ENCODE measurements at places on chromosomes 11 and 22. TPM values are rescaled to one million over a fixed set of nuclear protein-coding genes. Genes with fewer than 3 reads are reported as not detected.

Gene OR52A1
- not detected for total RNA-seq

Gene OR8A1
- not detected for total RNA-seq

Gene HPX
- total RNA-seq, result not detected

Gene TMEM86A
- 0.26 TPM for total RNA-seq

Gene SLC22A9
- not detected for total RNA-seq

Gene PGA5
- total RNA-seq, result not detected

Gene BTG4
- not detected for total RNA-seq

Gene BRD1
- total RNA-seq, result 44.3 TPM

Gene F2
- not detected for total RNA-seq

Gene ISX
- total RNA-seq, result not detected

Gene DAGLA
- total RNA-seq, result 0.05 TPM

Gene SLCO2B1
- not detected for total RNA-seq

Gene MRGPRE
- total RNA-seq, result not detected

Gene MMP27
- not detected for total RNA-seq

GRCh38 chr11:90176069-90176468, 41.6 kb downstream of the NAALAD2 start:
- H3K27me3 ChIP-seq, result peaks cover 13% of the 10 kb centered on the region
- no peak overlapping the region for H3K4me3 ChIP-seq
- H3K27ac ChIP-seq, result no peak overlapping the region

- no peak overlapping the region for H3K27ac ChIP-seq
- no peaks in the 10 kb centered on the region for H3K27me3 ChIP-seq
- no peaks in the 10 kb centered on the region for H3K36me3 ChIP-seq
- no peak for DNase-seq
- no peaks in the 10 kb centered on the region for H3K4me1 ChIP-seq
Measured at GRCh38 chr11:24900960-24901549, 404.2 kb downstream of the LUZP2 start.

- no peak overlapping the region for H3K4me3 ChIP-seq
- no peak for DNase-seq
- peaks cover 3% of the 10 kb centered on the region for H3K4me1 ChIP-seq
Measured at GRCh38 chr11:86483940-86484794, 109.5 kb downstream of the CCDC81 start.

DNA sequence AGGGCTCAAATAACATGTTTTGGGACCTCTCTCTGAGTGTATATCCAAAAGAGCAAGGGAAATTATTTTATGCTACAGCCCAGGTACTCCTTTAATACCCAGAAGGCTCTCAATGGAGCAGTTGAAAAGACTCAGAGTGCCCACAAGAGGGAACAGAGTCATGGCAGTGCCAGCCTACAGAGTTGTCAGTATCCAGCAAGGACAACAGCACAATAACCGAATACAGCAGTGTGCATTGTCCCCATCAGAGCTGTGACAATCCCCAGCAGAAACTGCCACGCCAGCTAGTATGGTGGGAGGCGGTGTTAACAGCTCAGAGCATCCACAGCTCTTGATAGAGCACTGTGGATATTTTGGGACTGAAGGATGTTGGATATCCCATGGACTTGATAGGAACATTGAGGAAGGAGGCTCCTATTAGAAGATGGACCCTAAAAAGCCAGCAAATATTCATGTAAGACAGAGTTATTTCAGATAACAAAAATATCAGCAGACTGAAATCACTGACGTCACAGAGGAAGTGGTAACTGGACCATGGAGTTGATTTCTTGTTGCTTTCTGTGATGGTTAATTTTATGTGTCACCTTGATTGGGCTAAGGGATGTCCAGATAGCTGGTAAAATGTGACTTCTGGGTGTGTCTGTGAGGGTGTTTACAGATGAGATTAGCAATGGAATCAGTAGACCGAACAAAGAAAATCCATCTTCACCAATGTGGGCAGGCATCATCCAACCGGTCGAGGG, 17.7 kb upstream of the PAFAH1B2 start:
- H3K4me1 ChIP-seq, result no peaks in the 10 kb centered on the region
- peaks cover 33% of the 10 kb centered on the region for H3K27me3 ChIP-seq
- no peak for DNase-seq
- H3K4me3 ChIP-seq, result no peak overlapping the region

- DNase-seq, result no peak
- H3K27ac ChIP-seq, result no peak overlapping the region
- H3K36me3 ChIP-seq, result no peaks in the 10 kb centered on the region
- peaks cover 2% of the 10 kb centered on the region for H3K4me1 ChIP-seq
- no peak overlapping the region for H3K4me3 ChIP-seq
Measured at GRCh38 chr11:110991661-110992355, 253.7 kb upstream of the POU2AF2 start.

GRCh38 chr22:49772692-49773091, 55.0 kb downstream of the BRD1 start:
- H3K27me3 ChIP-seq, result no peaks in the 10 kb centered on the region
- DNase-seq, result no peak
- no peak overlapping the region for H3K4me3 ChIP-seq
- peak overlapping the region; percentile 39 for H3K27ac ChIP-seq
- peaks cover 31% of the 10 kb centered on the region for H3K4me1 ChIP-seq

GRCh38 chr11:3735827-3736226, 61.5 kb downstream of the NUP98 start:
- no peak for DNase-seq
- peaks cover 71% of the 10 kb centered on the region for H3K36me3 ChIP-seq
- no peaks in the 10 kb centered on the region for H3K4me1 ChIP-seq

- DNase-seq, result no peak
- peaks cover 32% of the 10 kb centered on the region for H3K27me3 ChIP-seq
- no peak overlapping the region for H3K4me3 ChIP-seq
- no peaks in the 10 kb centered on the region for H3K36me3 ChIP-seq
Measured at GRCh38 chr22:39815932-39816331, 77.6 kb downstream of the ENTHD1 start.

DNA sequence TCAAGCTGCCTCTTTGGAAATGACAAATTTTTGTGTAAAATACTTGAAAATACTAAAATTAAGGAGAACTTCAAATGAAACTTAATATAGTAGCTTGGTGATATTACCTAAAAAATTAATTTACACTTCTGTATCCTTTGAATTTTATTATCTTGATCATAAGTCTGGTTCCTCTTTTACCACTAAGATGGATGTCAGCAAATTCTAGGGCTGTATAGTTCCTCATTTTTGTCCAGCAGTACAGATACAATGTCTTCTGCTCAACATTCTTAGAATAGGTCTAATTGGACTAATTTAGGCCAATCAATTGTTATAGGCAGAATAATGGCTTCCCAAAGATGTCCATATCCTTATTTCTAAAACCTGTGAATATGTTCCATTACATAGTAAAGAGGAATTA, 1298.0 kb upstream of the RAG2 start:
- no peaks in the 10 kb centered on the region for H3K36me3 ChIP-seq
- DNase-seq, result no peak
- no peaks in the 10 kb centered on the region for H3K4me1 ChIP-seq
- H3K27ac ChIP-seq, result no peak overlapping the region
- no peak overlapping the region for H3K4me3 ChIP-seq

DNA sequence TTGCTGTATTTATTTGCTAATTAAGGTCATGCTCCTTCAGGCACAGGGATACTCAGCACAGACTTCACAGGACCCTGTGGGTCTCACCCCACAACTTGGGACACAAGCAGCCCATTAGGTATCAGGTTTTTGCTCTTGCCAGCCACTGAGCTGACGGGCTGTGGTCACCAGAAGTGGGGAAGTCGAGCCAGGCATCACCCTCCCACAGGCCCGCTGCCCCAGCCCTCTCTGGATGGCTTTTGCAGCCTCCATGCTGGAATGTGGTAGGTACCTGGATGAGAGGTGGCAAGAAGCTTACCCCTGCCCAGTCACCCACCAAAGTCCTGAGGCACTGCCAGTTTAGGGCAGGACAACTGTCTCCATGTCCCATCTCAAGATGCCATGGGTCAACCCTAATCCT, 88.4 kb downstream of the PAX6 start:
- peaks cover 5% of the 10 kb centered on the region for H3K4me1 ChIP-seq
- H3K27ac ChIP-seq, result no peak overlapping the region
- H3K4me3 ChIP-seq, result no peak overlapping the region
- H3K36me3 ChIP-seq, result no peaks in the 10 kb centered on the region

DNA sequence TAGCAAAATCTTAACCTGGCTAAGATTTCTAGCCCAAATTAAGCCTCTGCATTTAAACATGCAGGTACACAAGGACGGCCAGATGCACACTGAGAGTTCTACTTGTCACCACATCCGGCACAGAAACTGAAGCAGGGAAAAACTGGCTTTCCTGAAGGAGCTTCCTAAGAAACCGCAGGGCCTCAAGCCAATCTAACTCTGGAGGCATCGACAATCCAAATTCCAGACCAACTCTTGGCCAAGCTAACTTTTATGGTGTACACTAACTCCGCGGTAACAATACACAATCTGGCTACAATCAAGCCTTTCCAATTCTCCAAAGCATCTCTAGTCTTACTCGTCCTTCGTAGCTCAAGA, 1.2 kb downstream of the MSANTD2 start:
- H3K27ac ChIP-seq, result peak overlapping the region; percentile 93
- H3K27me3 ChIP-seq, result peaks cover 9% of the 10 kb centered on the region
- H3K4me3 ChIP-seq, result peak overlapping the region; percentile 85
- H3K36me3 ChIP-seq, result peaks cover 6% of the 10 kb centered on the region

DNA sequence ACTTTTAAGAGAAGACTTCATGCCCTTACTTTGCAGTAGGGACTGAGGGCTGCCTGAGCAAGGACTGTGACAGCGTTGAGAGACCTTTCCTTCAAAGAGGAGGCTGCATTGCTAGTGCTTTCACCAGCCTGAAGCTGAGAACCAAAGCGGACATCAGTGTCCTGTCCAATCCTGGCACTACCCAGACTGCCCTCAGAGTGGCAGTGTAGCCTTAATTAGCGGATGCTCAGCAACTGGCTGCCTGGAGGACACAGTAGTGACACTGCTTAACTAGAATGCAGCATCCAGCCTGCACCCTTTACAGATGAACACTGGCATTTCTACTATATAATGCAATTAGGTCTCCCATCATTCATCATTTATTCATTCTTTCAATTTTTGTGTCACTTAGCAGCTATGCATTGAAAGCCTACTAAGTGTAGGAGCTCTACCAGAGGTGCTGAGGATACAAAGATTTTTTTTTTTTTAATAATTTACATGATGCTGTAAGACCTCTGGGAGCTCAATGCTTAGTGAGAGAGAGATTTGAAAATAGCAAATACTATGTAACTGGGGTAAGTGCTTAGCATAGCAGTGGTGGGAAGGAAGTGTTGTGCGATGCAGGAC, 36.9 kb upstream of the SLC36A4 start:
- H3K4me1 ChIP-seq, result no peaks in the 10 kb centered on the region
- H3K36me3 ChIP-seq, result no peaks in the 10 kb centered on the region
- H3K4me3 ChIP-seq, result no peak overlapping the region
- DNase-seq, result peak; percentile 78

GRCh38 chr22:24181996-24182899, 961 bp downstream of the SUSD2 start:
- H3K36me3 ChIP-seq, result peaks cover 6% of the 10 kb centered on the region
- no peak overlapping the region for H3K4me3 ChIP-seq
- no peaks in the 10 kb centered on the region for H3K4me1 ChIP-seq
- no peak overlapping the region for H3K27ac ChIP-seq
- no peak for DNase-seq
- H3K27me3 ChIP-seq, result no peaks in the 10 kb centered on the region

DNA sequence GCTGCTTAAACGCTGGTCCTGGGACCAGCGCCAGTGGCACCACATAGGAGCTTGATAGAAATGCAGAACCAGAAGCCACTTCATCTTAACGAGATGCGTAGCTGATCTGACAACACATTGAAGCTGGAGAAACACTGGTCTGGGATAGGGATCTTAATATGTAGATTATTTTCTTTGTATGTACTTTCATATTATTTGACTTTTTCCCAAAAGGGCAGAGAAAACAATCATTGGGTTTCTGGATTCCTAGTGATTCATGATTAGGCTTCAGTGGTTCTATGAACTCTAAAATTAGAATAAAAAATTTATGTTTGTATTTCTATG, 12.3 kb downstream of the MPEG1 start:
- no peaks in the 10 kb centered on the region for H3K27me3 ChIP-seq
- H3K4me3 ChIP-seq, result no peak overlapping the region
- H3K27ac ChIP-seq, result no peak overlapping the region
- H3K36me3 ChIP-seq, result no peaks in the 10 kb centered on the region
- H3K4me1 ChIP-seq, result no peaks in the 10 kb centered on the region
- no peak for DNase-seq

DNA sequence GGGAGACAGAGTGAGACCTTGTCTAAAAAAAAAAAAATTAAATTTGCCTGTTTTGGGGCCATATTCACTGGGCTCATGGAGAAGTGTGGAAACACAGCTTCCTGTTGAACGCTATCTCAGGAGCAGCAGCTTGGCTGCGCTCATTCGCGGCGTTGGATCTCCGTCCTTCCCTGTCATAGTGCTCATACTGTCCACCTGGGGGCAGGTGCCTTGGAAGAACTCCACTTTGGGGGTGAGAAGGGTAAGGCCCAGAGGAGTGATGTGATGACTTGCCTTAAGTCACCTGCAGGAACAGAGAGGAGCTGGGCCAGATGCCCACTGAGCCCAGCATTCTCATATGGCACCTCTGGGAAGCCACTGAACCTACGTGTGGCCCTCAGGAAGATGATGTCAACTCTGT, 82.8 kb downstream of the CABIN1 start:
- no peak overlapping the region for H3K4me3 ChIP-seq
- DNase-seq, result no peak
- no peak overlapping the region for H3K27ac ChIP-seq
- peaks cover 16% of the 10 kb centered on the region for H3K4me1 ChIP-seq
- H3K36me3 ChIP-seq, result peaks cover 48% of the 10 kb centered on the region

- H3K4me3 ChIP-seq, result no peak overlapping the region
- no peaks in the 10 kb centered on the region for H3K27me3 ChIP-seq
- H3K36me3 ChIP-seq, result no peaks in the 10 kb centered on the region
- no peaks in the 10 kb centered on the region for H3K4me1 ChIP-seq
- no peak overlapping the region for H3K27ac ChIP-seq
Measured at GRCh38 chr11:29634244-29634643, 382.6 kb downstream of the KCNA4 start.

- H3K27ac ChIP-seq, result peak overlapping the region; percentile 13
- peaks cover 53% of the 10 kb centered on the region for H3K4me1 ChIP-seq
- no peaks in the 10 kb centered on the region for H3K36me3 ChIP-seq
- no peak overlapping the region for H3K4me3 ChIP-seq
- H3K27me3 ChIP-seq, result no peaks in the 10 kb centered on the region
- no peak for DNase-seq
Measured at GRCh38 chr22:40476341-40476740, 105.9 kb downstream of the SGSM3 start.

DNA sequence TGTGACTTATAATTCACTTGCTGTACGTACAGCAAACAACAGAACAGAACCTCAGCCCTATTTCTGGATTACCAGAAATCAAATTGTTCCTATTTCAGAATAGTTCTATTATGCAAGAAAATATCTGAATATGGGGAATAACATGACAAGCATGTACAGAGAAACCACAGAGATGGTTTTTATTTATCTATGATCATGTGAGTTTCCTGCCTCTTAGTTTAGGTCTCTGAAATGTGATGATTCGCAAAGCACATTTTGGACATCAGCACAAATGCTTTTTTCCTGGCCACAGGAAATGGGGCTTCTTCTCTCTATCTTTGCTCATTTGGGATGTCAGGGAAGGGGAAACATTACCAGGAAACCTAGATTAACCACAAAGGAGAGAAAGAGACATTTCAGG, 266.7 kb upstream of the CTSC start:
- H3K4me3 ChIP-seq, result no peak overlapping the region
- no peak for DNase-seq
- H3K4me1 ChIP-seq, result no peaks in the 10 kb centered on the region
- H3K36me3 ChIP-seq, result no peaks in the 10 kb centered on the region
- H3K27ac ChIP-seq, result no peak overlapping the region
- no peaks in the 10 kb centered on the region for H3K27me3 ChIP-seq
